Stimulated activated CD4-positive, alpha-beta T cell treated with anti-CD3 and anti-CD28 coated beads, Interleukin-1b, Interleukin-23, amount 100 ng/mL, for 24 hours (primary cell): ENCODE measurements at places on chromosomes 11 and 22.

DNA sequence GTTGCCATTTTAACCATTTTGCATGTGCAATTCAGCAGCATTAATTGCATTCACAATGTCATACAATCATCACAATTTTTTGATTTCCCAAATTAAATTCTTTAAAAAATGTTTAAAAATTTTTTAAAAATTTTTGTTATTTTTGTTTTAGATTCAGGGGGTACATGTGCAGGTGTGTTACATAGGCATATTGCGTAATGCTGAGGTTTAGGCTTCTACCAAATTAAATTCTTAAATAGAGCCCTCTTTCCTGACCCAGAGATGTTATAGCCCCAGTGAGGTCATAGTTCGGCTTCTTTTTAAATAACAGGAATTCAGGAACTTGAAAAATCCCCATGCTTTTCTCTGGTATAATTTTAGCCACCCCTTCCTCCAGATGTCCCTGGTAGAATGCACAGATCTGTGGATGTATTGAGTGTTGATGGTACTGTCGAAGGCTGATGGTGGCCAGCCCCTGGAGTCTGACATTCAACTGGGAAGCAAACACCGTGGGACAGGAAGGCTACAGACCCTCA, 11.3 kb upstream of the AMPD3 start:
- DNase-seq, result no peak

DNA sequence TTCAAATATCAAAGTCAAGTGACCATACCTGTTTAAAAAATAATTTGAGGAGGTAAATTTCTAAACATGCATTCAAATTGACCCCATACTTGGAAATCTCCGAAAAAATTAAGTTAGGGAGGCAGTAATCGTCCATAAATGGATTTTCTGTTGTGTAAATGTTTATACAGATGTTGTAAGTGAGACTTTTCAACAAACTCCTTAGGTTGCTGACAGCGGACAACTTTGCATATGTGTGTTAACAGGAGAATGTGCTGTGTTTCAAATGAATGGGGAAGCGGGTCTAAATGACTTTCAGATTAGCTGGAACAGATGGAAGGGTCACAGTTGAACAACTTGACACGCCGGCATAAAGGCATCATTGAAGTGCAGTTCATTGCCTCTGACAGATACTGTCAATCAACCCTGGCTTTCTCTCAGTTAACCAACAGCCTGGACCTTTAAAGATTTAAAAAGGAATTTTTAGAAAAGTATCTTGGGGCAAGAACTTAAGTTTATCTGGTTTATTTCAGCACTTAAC, 98.2 kb upstream of the DBX1 start:
- no peak for DNase-seq

- DNase-seq, result no peak
These were observed 699.1 kb upstream of the ARHGAP42 start for GRCh38 chr11:99987821-99988470.

DNA sequence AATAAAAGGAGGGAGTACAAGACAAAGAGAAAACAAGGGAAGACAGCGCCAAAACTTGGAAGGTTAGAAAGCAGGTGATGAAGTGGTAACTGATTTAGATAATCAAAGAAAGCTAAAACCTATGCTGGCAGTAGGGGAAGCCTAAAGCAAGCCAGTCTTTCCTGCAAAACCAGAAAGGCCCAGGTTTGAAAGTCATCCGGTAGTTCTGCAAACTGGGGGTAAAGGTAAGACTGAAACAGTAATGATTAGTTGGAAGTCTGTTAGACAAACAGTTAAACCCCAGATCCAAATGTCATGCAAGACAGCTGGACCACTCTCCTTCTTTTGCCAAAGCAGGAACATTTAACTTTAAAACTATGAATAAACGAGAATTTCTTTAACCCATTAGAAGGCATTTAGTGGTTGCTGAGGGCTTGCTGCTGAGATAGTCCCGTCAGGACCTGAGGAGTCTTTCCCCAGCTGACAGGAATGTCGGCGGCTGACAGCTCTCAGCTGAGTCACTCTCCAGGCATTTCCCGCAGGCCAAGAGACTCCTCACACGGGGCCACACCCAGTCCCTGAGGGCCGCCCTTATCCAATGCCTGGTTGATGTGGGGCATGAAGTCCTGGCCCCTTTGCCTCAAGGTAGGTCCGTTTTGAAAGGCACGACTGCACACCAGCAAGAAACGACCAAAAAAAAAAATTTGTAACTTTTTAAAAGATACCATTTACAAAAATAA, 36.3 kb upstream of the CFAP300 start:
- no peak for DNase-seq

DNA sequence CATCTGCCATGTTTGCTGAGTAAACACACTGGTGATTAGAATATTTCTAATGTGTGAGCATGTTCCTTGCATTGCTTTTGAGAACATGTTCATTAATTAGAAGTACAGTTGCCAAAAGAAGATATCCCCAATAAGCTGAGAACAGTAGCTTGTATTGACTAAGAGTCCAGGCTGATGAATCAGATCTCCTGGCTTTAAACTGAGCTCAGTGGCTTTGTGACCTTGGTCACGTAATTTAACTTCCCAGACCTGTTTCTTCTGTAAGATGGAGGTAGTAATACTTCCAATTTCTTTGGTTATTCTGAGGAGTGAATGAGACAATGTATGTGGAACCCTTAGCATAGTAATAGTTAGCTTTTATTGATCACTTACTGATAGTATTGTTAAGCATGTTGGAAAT, 61.9 kb downstream of the CYB5R2 start:
- no peak for DNase-seq

DNA sequence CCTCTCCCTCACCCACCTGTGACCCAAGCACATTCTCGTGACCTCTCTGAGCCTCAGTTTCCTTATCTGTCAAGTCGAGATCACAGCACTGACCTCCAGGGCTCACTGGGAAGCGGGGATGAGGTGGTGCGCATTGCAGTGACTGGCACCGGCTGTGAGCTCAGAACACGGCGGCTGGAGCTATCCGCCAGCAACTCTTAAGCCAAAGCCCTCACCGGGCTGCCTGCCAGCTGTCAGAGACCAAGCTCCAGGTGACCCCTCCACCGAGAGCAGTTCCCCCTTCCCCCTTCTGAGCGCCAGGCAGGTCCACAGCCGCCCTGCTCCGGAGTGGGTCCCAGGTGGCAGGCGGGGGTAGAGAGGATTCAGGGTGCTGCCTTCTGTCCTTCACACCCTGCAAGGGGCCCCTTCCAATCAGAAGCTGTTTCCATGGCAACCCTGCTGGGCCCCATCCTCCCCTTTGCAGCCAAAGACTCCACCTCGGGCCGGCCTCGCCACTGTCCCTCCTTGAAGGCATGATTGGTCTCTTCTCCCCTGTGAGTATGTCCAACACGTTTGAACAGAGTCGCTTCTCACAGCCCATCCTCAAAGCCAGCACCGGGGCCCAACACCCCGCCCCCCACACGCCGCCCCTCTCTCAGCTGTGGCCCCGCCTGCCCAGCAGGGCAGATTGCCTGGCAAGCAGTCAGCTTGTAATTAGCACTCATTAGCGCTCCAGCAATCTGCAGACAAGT, 98.7 kb downstream of the WNT7B start:
- DNase-seq, result no peak

- DNase-seq, result no peak
These were observed 3.2 kb upstream of the SYT13 start for GRCh38 chr11:45289369-45289768.

DNA sequence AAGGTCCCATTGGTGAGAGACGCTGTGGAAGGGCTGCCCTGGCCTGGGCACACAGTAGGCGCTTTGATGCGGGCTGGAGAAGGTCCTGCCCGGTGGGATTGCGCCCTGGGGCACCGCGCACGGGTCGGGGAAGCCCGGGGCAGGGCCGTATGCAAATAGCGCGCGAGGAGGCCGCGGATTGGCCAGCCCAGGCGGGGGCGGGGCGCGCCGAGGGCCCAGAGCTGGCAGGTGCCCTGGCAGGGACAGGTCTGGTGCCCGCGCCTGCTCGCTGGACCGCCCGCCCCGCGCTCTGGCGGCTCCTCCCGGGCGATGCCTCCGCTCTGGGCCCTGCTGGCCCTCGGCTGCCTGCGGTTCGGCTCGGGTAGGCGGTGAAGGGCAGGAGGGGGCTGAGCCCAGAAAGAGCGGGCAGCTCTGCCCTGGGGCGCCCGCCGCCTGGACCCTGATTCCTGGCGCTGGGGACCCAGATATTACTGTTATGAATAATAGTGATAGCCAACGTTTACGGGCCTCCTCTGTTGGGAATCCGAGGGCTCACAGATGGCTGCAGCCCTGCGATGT, at the start of gene UPK3A:
Gene UPK3A, plus strand, starts transcription at position 245 of the 558 bp plus-strand sequence. Its CDS starts 65 bp downstream, at position 310.
- DNase-seq, result peak; percentile 16

DNA sequence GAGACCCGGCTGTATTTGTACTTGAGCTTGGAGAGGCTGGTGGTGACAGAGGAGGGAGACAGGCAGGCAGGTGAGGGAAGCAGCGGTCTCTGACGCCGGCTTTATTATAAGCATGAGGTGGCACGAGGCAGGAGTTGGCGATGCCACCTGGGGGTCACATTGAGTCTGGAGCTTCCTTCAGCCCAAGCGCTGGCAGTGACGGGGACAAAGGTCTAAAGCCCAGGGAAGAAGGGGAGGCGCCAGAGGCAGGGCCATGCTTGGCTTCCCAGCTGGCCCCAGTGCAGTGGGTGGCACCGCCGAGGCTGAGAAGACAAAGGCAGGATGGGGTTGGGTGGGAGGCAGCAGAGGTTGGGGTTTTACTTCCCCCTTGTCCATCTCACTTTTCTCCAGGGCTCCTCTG, 4.5 kb downstream of the FXYD2 start:
- no peak for DNase-seq

GRCh38 chr11:13667245-13667644, 1.2 kb upstream of the FAR1 start:
- DNase-seq, result no peak

DNA sequence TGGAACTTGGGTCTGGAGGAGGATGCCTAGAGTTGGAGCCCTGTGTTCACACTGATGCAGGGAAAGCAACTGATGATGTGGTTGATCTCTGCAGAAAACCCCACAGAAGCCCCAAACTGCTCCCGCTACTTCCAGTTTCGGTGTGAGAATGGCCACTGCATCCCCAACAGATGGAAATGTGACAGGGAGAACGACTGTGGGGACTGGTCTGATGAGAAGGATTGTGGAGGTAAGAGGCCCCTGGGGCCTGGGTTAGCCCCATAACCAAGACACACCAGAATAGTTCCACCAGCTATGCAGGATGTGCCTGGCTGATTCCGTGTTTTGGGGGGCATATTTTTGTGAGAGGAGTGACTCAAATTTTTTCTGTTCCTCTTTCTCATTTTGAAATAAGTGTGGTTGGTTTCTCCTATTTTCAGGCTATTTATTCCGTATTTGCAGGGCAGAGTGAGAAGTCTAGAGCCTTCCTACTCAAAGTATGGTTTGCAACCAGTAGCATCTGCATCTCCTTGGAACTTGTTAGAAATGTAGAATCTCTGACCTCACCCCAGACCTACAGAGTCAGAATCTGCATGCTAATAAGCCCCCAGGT, 137.3 kb upstream of the SORL1-AS1 start:
- no peak for DNase-seq

DNA sequence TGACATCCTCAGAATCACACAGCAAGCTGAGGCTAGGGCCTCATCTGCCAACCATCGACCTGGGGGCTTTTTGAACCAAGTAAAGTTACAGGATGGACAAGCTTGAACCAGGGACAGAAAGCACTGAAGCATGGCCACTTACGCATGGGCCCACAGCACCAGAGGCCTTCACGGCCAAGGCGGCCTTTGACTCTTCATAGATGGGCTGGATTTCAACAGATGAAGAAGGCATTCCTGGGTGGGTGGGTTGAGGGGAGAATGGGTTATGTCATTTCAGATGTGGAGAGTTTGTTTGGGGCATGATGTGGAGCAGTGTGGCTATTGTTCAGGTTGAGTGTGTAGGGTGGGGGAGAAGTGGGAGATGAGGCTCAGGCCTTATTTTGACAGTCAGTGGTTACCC, 60.2 kb downstream of the LRRC32 start:
- no peak for DNase-seq

DNA sequence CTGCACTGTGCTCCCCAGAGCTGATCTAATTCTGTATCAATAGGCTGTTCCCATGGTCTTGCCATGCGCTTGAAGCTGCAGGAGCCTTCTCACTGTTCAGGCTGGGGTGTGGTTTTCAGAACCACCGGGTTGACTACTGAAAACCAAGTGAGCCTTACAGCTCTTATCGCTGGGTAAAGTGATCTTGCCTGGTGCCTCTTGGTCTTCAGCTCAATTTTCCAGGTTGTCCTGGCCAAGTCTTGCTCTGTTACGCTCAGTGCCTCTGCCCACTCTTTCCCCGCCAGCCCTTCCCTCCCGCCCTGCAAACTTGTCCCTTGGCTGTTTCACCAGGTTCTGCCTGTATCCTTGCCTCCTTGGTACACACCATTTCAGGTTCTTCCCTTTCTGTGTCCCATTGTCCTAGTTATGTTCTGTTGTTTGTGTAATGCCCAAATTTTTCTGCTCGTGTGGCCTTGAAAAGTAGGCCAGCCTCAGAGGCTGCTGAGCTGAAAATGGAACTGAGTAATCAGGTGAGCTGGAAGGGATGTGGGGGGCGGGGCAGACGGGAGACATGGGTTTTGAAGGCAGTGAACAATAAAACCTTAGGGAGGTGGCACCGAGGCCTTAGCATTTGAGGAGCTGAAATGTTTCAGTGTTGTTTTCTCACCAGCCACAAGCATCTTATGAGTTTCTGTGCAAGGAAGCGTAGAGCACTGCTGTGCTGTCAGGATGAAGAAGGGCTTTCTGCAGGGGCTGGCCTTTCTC, 11.2 kb downstream of the PEX26 start:
- no peak for DNase-seq

DNA sequence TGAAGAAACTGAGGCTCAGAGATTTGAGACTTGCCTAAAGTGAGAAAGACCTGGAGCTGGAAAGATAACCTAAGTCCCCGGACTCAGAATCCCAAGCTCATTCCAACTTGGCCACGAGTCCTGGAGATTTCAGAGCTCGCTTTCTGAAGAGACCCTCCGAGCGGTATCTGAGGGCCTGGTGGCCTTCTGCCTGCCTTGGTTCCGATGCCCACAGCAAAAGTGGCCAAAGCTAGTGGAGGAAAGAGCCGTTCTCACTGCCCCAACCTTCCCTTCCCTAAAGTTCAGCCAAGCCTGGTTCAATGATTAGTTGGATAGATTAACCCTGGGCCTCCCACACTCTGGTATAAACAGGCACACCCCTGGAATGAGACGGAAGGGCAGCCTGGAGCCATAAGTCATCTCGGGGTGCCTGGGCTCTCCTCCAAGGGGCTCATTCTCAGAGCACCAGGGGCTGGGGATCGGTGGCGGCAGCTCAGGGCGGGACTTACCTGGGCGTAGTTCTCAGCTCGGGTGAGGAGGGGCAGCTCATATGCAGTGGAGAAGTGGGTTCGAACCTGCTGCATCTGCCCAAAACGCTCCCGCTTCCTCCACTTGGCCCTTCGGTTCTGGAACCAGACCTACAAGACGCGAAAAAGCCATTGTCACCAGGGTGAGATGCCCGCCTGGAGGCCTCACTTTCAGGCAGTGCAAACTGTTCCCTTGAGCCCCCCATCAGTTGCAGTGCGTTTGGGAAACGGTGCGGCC, 42.8 kb downstream of the ALX4 start:
- no peak for DNase-seq

GRCh38 chr22:17266251-17266971, 47.2 kb upstream of the ADA2 start:
- no peak for DNase-seq

DNA sequence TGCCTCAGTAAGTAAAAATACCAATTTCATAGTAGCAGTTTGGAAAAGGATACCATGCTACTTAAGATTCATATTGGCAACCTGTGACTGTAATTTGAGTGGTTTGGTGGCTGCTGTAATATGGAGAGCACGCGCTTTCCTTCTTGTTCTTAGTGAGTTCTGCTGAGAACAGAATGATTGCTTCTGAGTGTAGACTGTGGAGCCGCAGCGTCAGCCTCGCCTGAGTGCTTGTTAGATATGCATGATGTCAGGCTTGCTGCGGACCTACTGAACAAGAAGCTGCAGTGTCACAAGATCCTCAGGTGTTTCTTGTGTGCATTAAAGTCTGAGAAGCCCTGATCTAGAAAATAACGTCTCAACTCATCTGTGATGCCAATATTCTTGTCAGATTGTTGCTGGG, 143.2 kb downstream of the ARHGAP42 start:
- DNase-seq, result no peak
